M059J (cell line): ENCODE measurements at places on chromosomes 11 and 22.

DNA sequence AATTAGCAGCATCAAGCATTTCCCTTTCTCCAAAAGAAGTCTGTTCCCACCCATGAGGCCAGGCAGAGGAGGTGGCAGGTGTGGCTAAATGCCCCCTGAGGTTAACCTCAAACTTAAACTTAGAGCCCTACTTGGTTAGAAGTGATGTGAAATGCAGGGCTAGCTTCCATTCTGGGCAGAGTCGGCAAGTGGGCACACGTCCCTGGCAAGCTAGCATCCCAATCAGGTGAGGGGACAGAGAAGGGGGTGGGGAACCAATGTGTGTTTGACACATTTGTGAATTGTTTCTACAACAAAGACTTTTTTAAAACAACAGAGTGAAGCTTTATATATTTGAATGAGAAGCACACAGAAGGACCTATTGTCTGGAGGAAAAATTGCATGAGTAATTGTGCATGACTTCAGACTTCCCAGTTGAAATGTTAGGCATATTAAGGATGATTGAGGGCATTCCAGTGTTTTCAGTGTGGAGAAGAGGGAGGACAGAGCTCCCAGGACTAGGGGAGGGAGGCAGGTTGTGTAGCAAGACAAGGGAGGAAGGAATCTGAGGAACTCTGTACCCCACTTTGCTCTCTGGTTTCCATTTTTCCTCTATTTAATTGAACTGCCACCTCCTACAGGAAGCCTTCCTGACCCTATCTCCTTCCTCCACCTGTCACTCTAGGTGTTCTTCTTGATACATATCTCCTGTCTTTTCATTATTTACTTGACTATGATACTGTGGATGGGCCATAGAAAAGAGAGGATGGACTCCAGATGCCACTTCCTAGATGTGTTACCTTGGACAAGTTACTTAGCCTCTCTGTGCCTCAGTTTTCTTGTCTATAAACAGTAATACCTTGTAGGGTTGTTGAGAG lies 83.3 kb upstream of the PICALM start:
- peak; percentile 90 for DNase-seq

- DNase-seq: no peak
These were observed 1.5 kb downstream of the ME3 start for GRCh38 chr11:86670911-86671310.

GRCh38 chr22:48781868-48782267 lies 1045.8 kb downstream of the BRD1 start:
- no peak for DNase-seq

- no peak for DNase-seq
These were observed 1.3 kb downstream of the ESAM start for GRCh38 chr11:124760806-124761205.

DNA sequence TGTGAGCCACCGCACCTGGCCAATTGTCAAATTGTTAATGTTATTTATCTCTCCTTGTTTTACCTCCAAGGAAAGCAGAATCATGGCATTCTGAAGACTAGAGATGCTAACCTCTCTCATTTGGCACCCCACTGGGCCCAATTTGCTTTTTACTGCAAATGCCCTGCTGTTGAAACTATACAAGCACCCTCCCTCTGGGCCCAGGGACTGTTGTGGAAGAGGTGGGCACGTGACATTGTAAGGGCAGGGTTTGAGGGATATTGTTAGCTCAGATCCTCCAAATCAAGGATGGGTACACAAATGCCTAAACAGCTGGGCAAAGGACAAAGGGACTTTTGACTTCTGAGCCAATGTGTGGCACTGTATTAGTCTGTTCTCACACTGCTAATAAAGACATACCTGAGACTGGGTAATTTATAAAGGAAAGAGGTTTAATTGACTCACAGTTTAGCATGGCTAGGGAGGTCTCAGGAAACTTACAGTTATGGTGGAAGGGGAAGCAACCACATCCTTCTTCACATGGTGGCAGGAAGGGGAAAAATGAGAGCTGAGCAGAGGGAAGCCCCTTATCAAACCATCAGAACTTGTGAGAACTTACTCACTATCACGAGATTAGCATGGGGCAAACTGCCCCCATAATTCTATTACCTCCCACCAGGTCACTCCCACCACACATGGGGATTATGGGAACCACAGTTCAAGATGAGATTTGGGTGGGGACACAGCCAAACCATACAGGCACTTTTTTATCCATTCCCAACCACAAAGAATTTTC lies 6.5 kb upstream of the ALDH3B2 start:
- DNase-seq: no peak
